Esophagus mucosa (tissue), 1 donor: ENCODE measurements at places on chromosomes 2 and 18. TPM values are rescaled to one million over a fixed set of nuclear protein-coding genes. Genes with fewer than 3 reads are reported as not detected.

GAL3ST2 gene
- not detected for total RNA-seq

MIB1 gene
- 23.8 TPM for total RNA-seq

CCDC85A gene
- total RNA-seq: 0.24 TPM

ARHGAP28 gene
- 2.4 TPM for total RNA-seq

LAMA3 gene
- 40.1 TPM for total RNA-seq

RASGRP3 gene
- total RNA-seq: 4.3 TPM

VAPA gene
- total RNA-seq: 232 TPM

KIF1A gene
- 0.12 TPM for total RNA-seq

MOGAT1 gene
- not detected for total RNA-seq

RAB11FIP5 gene
- 10.4 TPM for total RNA-seq

LRRC30 gene
- not detected for total RNA-seq

DPP4 gene
- 0.56 TPM for total RNA-seq

CD207 gene
- not detected for total RNA-seq

RAD51AP2 gene
- 0.16 TPM for total RNA-seq

MAPK4 gene
- 0.12 TPM for total RNA-seq

SERPINB3 gene
- 879 TPM for total RNA-seq

STPG4 gene
- 0.16 TPM for total RNA-seq

RNASEH1 gene
- total RNA-seq: 10.6 TPM

CDCA7 gene
- total RNA-seq: 14.5 TPM

CCDC121 gene
- total RNA-seq: 1.3 TPM

COL4A3 gene
- 0.76 TPM for total RNA-seq

CACNB4 gene
- total RNA-seq: 9.6 TPM

LOXL3 gene
- total RNA-seq: 0.52 TPM

HOXD13 gene
- not detected for total RNA-seq

CSRNP3 gene
- 1.2 TPM for total RNA-seq

GKN1 gene
- total RNA-seq: not detected

SPHKAP gene
- total RNA-seq: not detected
